Lower lobe of right lung (tissue), 2 donors: ENCODE measurements at places on chromosomes 7 and 10.

DNA sequence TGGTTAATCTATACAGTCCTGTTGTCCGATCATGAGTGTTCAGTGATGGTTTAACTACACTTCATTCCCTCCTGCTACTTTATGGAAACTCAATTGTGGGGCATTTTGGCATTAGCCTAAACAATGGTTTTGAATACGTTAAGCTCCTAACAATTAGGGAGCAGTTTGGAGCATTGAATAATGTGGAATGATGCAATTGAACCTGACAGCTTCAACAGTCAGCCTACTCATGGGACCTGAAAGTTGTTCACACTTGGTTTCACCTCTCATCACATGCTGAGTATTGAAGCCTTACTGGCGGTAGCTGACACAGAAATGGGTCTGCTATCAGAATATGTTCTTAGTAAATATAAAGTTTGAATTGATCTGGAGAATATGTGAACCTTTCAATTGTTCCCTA is 186.1 kb downstream of the MLLT10 start:
- DNase-seq, result no peak

DNA sequence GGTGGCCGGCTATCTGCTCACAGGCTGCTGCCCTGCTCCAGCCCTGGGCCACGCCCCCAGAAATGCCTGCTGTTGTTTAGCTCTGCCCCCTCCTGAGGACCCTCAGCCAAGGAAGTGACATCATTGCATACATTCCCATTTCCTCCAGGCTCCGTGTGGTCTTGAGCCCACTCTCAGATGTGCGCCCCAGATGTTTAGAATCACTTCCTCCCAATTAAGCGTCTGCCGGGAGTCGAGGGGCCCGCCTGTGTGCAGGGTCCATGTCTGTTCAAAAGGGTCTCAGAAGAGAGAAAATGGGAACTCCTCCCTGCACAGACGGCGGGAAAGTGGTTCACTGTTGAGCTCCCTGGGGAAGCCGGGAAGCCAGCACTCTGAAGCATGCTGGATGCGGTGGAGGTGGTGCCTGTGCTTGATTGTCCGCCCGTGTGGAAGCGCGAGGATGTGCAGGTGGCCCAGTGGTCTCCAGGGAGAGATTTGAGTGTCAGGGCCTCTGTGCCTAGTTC is 116.9 kb upstream of the PPIF start:
- DNase-seq, result no peak

- no peak for DNase-seq
Observed at GRCh38 chr10:119859420-119860258, 13.0 kb downstream of the MCMBP start.

- no peak for DNase-seq
Observed at GRCh38 chr7:134279336-134279735, 37.4 kb downstream of the SLC35B4 start.

- DNase-seq, result no peak
Observed at GRCh38 chr7:99943641-99944496, 14.4 kb upstream of the GJC3 start.

- no peak for DNase-seq
Observed at GRCh38 chr10:130014263-130015074, 50.4 kb upstream of the EBF3 start.

DNA sequence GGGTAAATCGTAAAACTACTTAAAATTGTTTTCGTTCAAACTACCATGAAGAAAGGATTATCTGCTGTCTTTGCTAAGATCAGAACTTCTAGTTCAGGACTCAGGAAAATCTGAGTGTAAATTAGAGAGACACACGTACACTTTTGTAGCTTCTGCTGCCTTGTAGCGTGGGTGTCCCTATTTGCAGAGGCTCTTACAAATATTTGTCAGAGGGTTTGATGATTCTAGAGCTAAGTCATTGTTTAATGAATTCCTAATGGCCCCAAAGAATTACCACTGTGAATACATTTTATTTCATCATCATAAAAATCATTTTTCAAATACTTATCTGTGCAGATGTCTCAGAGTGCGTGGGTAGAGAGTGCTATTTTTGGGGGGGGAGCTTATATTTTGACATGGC is 314.9 kb downstream of the LRMDA start:
- DNase-seq, result no peak

GRCh38 chr7:104629408-104629807 is 301.0 kb downstream of the LHFPL3 start:
- no peak for DNase-seq

DNA sequence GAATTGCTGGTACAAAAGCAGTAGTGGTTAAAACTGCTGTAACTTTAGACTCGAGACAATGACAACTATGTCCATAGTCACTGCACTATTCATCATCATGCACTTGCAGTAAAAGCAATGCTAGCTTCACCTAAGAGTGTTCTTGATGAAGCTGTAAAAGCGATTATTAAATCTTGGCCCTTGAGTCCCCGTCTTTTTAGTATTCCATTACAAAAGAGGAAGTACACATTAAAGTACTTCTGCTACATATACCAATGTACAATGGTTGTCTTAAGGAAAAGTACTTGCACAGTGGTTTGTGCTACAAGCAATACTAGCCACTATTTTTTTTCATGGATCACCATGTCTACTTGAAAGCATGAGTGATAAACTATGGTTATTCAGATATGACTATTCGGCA is 78.3 kb downstream of the ATAD1 start:
- no peak for DNase-seq

DNA sequence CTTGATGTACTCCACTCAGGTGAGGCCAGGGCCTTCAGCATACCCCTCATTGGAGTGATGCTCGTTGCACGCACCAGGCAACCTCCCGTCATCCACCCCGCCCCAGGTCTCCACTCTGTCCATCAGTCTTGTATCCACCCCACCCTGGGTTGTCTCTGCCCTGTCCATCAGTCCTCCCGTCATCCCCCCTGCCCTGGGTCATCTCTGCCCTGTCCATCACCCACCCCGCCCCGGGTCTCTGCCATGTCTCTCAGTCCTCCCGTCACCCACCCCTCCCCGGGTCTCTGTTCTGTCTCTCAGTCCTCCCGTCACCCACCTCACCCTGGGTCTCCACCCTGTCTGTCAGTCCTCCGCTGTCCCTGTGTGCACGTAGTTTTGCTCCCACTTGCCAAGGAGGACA is 59.9 kb downstream of the WDR37 start:
- no peak for DNase-seq
